ENCODE measurements at places on chromosomes 16 and 17.
A peak's percentile ranks its signal among the peaks of the same experiment; 100 is the strongest.

- DNase-seq, result no peak
Measured at GRCh38 chr16:31131841-31132271, 3.7 kb downstream of the PRSS8 start.

GRCh38 chr17:80476877-80477646 lies 655 bp upstream of the NPTX1 start:
- DNase-seq, result no peak

DNA sequence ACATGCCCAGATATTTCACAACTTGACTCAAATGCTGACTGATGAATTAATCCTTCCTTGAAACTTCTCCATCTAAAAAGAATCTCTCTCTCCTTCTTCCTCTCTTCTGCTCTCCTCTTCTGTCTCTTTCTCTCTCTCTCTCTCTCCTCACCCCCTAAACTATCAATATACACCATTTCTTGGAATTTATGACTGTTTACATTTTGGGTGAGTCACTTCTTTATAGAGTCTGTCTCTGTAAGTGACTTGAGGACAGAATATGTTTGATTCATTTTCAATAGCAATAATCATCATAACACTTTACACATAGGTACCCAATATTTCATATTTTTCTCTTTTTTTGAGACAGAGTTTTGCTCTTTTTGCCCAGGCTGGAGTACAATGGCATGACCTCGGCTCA lies 15.3 kb downstream of the OR3A1 start:
- no peak for DNase-seq

- DNase-seq, result no peak
Measured at GRCh38 chr16:86193528-86194193, 294.7 kb downstream of the IRF8 start.

- no peak for DNase-seq
Measured at GRCh38 chr16:85992359-85992758, 93.4 kb downstream of the IRF8 start.

DNA sequence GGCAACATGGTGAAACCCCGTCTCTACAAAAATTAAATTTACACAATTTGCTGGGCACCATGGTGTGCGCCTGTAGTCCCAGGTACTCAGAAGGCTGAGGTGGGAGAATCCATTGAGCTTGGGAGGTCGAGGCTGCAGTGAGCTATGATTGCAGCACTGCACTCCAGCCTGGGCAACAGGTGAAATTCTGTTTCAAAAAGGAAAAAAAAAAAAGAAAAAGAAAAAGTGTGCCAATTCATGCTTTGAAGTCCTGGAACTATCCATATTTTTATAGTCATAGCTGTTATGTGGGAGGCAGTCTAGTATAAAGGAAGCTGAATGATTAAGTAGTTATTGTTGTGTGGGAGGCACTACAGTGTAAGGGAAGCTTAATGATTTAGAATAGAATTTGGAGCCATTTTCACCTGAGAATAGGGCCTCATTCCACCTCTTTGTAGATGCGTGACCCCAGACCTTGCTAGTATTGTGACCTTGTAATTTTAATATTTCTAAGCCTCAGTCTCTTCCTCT lies 31.6 kb downstream of the IQCK start:
- no peak for DNase-seq

DNA sequence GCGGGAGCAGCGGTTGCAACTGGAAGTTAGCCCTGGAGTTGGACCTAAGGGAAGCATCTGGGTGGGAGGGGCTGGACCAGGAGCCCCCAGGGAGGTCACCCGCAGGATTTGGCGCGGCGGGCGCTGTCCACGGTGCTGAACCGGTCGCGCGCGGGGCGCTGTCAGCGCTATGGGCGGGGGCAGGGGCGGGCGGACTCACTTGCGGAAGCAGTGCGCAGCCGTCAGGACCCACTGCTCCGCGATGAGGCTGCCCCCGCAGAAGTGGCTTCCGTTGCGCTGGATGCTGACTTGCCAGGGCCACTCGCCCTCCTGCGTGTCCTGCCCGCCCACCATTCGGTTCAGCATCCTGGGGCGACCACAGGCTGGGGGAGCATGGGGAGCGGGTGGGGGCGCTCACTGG lies 4.5 kb downstream of the PRSS27 start:
- peak; percentile 87 for DNase-seq

DNA sequence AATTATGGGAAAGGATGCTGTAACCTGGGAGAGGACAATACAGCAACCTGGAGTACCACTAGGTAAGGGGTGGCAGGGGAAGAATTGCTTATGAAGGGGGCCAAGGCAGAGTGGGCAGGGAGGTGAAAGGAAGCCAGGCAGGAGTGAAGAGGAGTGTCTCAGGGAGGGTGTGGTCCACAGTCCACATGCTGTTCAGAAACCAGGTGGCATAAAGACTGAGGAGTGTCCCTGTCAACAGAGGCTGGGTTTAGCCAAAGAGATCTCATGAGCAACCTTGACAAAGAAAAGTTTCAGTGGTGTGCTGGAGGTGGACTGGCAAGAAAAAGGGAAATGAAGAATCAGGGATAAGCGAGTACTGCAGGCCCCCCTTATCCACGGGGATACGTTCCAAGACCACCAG lies 88.4 kb downstream of the SPACA3 start:
- DNase-seq, result no peak

DNA sequence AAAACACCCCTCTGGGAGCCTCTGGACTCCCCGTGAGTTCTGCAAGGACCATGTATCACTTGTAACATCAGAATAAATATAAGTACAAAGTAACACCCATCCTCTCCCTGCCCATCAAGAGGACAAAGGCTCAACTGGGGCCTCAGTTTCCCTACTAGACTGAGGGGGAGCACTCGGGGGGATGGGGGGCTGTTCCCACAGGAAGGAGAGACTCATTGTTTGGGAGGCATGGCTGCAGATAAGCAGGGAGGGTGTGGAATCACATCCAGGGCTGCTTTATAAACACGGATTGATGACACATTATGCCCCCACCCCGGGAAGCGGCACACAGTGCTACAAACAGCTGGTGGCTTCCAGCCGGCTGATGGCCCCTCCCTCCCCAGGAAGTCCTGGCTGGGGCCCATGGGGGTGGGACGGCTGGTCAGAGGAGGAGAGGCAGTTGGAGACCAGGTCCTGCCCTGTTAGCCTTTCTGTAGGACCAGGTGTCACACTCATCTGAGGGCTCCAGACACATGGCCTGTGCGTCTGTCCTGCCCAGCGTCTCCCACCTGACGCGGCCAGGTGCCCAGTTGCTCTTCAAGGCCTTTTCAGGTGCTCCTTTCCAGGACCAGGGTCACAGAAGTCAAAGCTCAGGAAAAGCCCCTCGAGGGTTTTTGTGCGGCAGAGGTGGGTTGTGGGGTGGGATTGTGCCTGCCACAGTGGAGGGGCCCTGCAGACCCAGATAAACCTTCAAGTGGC lies 1.3 kb upstream of the MPG start:
- peak; percentile 64 for DNase-seq

DNA sequence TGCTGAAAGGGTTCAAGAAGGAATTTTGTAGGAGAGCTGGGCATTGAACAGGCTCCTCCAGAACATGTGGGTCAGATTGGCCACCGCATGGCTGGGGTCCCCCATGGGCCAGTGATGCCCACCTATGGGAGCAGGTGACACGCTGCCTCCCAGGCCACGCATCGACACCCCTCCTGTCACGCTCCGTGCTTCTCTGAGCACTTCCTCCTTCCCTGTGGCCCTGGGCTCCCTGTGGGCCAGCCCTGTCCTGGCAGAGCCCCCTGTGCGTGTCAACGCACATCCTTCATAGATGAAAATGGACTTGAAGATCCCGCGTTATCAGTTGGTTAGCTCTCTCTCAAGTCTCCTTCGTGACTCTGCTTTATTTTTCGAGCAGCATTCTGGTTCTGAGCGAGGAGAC lies 160.3 kb downstream of the RPTOR start:
- DNase-seq, result no peak

DNA sequence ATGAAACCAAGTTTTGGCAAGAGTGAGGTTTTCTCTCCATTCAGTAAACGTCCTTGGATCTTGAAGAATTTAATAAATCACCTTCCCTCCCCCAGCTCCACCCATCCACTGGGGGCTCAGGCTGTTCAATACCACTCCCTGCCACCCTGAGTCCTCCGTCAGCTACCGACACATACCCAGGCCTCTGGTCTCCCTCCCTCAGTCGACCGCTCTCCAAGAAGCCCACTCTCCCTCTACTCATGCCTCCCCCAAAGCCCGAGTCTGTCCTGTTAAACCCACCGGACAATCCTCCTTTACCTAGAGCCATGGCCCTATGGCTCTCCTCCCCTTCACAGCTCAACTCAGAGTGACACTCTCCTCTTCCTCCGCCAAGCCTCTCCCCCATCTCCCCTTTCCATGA lies 19.7 kb upstream of the SLC4A1 start:
- no peak for DNase-seq

DNA sequence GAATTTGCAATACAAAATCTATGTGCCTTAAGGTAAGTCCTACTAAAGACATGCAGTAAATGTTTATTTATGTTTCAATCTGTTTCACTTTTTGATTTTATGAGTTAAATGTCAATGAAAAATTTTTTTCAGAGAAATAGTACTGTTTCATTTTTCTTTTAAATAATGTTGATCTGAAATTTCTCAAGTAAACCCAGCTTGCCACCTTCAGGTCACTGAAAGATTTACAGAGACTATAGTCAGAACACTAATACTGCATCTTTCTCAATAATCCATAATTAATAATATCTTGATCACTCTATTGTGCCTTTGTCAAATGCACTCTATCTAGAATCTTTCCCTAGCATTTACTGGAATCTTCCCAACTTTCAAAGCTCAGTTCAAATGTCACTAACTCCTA lies 6.5 kb upstream of the DHX40 start:
- peak; percentile 54 for DNase-seq

GRCh38 chr17:28188841-28189263 lies 130.1 kb upstream of the TMEM97 start:
- no peak for DNase-seq

- DNase-seq, result no peak
Measured at GRCh38 chr17:17159571-17159970, 46.6 kb downstream of the PLD6 start.

- DNase-seq, result peak; percentile 72
Measured at GRCh38 chr17:7883781-7884386, 4.7 kb upstream of the CHD3 start.

DNA sequence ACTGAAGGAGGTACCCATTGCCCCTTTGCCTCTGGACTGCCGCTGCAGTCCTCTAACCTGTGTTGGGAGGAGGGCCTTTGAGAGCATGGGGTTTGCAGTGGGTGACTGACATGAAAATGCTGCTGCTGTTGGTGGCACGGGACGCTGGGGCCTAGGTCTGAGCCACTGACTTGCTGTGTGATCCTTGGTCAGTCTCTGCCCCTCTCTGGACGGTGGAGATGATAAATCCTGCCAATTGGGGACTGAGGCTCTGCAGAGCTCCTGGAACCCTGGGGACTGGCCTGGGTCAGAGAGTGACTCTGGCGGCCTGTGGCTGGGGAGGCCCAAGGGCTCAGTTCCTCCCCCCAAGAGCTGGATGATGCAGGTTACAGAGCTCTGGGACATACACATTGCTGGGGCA lies 6.1 kb upstream of the PYDC1 start:
- no peak for DNase-seq

GRCh38 chr16:10833271-10833670 lies 14.7 kb upstream of the TVP23A start:
- DNase-seq, result no peak

- DNase-seq, result no peak
Measured at GRCh38 chr16:35525979-35526590, 2066.7 kb downstream of the TP53TG3F start.

- no peak for DNase-seq
Measured at GRCh38 chr16:87581857-87582215, 20.5 kb upstream of the JPH3 start.

DNA sequence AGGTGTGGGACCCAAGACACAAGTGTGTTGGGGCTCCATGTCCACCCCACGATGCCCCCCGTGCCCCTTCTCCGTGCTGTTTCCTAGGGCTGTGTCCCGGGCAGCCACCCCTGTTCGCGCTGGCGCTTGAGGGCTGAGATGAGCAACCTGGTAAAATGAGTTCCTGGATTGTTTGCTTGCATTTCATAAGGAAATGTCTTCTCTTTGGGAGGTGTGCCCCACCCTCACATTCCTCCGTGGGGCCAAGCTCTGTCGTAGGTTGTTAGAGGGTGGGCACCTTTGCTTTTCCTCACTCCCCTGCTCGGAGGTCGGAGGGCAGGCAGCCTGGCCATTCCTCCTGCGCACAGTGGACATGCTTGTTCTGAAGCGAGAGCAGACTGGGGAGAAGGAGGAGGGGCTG lies 171.3 kb upstream of the CHMP6 start:
- DNase-seq, result no peak

DNA sequence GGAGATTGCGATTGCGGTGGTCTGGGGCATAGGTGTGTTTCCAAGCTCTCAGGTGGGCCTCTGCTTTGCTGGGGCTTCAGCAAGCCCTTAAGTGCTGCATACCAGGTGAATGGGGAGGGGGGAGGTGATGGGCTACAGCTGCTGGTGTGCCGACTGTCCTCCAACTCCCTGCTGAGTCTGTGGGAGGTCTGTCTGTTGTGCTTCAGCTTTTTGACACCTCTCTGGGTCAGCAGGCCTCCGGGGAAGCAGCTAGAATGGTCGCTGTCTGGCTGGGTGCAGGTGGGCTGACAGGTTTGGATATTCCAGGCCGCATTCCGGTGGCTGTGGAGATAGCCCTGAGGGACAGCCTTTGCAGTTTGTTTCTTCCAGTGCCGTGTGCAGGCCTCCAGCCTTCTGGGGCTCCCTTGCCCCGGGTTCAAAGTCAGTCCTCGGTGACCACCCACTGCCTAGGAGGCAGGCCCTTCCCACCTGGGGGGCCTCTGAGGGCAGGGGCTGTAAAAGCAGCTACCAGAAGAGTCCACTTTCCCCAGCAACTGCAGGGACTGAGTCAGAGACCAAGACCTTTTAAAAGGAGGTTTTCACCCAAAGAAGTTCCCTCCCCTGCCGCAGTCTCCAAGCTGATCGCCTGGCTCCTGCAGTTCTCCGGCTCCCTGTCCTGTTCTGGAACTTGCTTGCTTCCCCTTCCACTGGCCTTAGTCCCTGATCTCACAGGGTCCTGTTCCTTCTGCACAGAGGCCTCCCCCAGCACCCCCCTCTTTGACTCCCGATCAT lies 2.0 kb upstream of the TTYH2 start:
- DNase-seq, result peak; percentile 33

GRCh38 chr17:17086585-17086984 lies 44.3 kb downstream of the MPRIP start:
- no peak for DNase-seq

DNA sequence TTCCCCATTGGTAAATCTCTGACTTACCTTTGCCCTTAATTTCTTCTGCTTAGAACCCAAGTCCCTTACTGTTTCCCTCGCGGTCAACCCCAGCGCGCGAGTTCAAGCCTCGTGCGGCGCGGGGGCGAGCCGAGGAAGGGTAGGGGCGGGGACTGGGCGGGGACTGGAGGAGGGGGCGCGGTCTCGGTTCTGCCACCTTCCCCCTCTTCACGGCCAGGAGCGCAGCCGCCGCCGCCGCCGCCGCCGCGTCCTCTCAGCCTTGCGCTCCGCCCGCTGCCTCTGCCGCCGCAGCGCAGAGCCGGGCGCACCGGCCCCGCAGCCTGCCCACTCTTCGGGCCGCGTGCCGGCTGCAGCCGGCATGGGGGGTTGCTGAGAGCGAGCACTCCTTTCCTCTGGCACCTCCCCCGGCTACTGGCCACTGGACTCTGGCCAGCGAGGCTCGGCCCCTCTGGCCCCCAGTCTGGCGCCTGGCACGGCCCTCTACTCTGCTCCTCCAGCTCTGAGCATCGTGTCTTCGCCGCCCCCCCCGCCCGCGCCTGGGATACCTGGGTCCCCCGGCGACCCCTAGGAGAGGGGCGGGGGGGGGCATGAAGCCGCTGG lies at the start of gene RAPGEFL1:
RAPGEFL1 (plus strand) TSS at position 196 of the 600 bp plus-strand sequence; CDS start at position 588, 392 bp downstream.
- DNase-seq, result peak; percentile 93

GRCh38 chr17:77383613-77384608 lies 243.1 kb downstream of the SEC14L1 start:
- DNase-seq, result no peak

- DNase-seq, result peak; percentile 97
Measured at GRCh38 chr17:5419959-5420653, at the start of gene RPAIN. RPAIN (plus strand) TSS chr17:5420182; CDS start chr17:5420211, 29 bp downstream.

GRCh38 chr17:49995055-49995738 lies at the start of gene DLX3:
DLX3 (minus strand) TSS chr17:49995224; CDS start chr17:49994998, 226 bp downstream.
- peak; percentile 76 for DNase-seq
